ENCODE measurements at places on chromosomes 6 and 20.

DNA sequence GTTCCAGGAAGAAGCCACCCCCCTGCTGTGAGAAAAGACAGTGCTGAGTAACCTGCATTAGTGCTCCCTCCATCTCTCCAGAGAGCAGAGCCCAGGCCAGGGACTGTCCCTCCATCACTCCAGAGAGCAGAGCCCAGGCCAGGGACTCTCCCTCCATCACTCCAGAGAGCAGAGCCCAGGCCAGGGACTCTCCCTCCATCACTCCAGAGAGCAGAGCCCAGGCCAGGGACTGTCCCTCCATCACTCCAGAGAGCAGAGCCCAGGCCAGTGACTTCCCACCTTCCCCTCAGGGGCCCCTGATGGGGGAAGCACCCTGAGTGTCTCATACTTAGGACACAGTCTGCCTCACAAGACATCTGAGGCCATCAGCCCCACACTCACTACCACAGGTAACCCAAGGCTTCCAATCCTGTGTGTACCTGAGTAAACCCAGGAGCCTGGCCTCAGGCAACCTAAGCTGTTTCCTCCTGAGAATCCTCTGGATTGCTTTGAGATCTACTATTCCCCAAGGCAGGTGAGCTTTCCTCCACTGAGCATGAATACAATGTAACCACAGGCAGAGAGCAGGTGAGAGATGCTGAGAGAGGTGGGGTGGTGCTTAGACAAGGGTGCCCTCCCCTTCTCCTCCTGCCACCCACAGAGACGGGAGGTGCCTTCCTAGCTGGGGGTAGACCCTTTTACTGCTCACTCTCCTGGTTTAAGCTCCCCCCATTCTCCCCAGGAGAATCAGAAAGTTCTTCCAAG is 4.9 kb downstream of the TBXT start:
- DNase-seq: no peak

DNA sequence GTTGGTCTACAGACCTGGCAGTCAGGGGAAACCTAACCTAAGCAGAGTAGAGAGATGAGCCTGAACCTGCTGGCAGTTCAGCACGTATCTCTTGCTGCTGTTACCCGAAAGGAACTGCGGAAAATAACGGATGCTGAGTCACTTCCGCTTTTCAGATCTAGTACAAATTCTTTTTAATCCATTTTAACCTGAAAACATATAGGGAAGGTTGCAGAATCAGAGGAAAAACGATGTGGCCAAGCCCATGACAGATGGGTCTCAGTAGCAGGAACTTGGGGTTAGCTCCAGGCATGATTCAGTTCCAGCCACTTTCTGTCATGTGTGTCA is 351.9 kb upstream of the PRND start:
- no peak for DNase-seq

DNA sequence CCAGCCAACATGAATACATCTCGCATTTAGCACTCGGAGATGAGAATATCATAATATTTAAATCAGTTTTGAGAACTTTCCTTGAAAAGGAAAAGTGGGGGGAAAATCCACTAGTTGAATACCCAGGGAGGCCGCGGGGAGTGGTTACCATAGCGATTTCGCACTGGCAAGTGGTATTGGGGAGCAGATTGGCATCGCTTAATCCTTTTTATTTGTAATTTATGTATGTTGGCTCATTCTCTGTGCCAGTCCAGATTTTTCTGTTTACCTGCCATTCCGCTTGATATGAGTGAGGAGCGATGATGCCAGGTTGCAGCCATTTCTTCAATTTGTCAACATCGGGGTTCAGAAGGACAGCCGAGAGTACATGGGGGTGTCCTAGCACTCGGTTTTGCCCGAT is 291.8 kb downstream of the ZNF217 start:
- DNase-seq: no peak

DNA sequence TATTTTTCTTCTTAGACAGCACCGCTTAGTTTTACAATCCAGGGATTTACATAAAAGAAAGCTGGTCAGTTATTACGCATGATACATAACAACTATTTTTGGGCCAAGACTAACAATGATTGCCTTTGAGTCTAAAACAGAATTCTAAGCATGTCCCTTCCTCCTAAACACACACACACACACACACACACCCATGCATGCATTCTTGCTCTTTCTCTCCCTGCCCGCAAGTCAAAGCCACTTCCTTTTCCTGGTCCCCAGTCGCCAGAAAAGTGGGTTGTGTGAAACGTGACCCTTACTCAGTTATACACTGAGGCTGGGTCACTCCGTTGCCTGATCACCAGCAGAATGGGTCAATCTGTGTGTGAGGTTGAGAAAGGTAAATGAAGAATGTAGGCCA is 31.4 kb downstream of the FYN start:
- DNase-seq: no peak

- no peak for DNase-seq
These were observed 609.0 kb downstream of the QKI start for GRCh38 chr6:164023535-164023934.

DNA sequence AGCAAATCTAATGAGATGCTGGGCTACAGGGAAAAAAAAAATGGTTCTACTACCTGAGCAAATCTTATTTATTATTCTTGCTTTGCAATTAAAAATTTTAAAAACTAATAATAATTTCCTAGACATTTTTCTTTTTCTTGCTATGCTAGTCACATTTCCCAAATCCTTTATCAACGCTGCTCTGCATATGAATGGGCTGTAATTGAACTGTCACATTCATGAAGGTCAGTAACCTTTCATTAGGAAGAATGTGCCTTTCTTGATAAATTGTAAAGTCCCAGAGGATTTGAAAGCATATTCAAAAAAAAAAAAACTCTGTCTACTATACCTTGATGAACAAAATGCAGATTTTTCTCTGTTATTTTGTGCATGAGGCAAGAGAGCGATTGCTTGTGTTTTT is 538.7 kb upstream of the ID4 start:
- DNase-seq: no peak

GRCh38 chr20:21508230-21509078 is 5.4 kb downstream of the NKX2-2 start:
- no peak for DNase-seq
